ENCODE measurements at places on chromosomes 3 and 15.

GRCh38 chr15:38254051-38254883, 1.6 kb downstream of the SPRED1 start:
- DNase-seq, result no peak

DNA sequence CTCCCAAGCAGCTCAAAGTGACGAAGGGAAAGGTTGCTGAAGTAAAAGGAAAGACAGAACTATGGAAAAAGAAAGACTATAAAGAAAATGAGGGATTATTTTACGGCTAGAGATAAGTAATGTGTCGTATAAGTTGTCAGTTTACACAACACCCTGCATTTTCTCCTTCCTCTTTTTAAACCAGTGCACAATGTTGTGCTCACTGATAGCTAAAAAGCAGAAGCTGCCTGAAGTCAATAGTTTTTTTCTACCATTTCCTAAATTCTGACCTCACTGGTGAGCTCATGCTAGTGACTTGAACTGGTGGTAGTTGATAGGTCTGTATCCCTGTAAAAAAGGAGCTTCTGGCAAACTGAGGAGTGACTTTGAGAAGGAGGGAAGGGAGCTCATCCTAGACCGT, 368.6 kb upstream of the GBE1 start:
- DNase-seq, result no peak

DNA sequence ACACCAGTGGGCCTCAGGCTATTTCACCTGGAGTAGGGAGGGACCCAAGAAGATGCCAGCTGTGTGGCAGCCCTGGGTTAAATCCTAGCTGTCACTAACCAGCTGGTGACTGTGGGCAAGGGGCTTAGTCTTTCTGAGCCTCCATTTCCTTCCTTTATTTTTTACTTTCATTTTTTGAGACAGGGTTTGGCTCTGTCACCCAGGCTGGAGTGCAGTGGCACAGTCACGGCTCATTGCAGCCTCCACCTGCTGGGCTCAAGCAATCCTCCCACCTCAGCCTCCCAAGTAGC, 108.0 kb upstream of the SMAD3 start:
- DNase-seq, result no peak

- DNase-seq, result no peak
Measured at GRCh38 chr3:196552253-196552652, 16.1 kb downstream of the WDR53 start.

- DNase-seq, result no peak
Measured at GRCh38 chr15:57692709-57693108, 13.8 kb upstream of the POLR2M start.

GRCh38 chr15:59764775-59765174, 75.7 kb upstream of the BNIP2 start:
- no peak for DNase-seq

DNA sequence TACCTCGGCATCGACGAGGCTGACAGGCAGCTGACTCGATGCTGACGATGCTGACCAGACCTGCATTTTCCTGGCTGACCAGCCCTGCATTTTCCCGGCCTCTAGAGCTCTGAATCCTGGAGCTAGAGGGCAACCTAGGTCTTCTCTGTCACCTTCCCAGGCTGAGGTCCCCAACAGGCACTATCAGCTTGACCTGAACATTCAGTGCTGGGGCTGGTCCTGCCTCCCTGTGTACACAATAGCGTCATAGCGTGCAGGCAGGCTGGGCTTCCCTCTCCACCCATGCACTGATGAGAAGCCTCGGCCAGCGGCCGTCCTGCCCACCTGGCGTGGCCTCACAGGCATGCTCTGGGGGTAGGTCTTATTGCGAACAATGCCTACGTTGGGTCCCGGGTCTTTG, 62.3 kb upstream of the SNRPA1 start:
- no peak for DNase-seq

DNA sequence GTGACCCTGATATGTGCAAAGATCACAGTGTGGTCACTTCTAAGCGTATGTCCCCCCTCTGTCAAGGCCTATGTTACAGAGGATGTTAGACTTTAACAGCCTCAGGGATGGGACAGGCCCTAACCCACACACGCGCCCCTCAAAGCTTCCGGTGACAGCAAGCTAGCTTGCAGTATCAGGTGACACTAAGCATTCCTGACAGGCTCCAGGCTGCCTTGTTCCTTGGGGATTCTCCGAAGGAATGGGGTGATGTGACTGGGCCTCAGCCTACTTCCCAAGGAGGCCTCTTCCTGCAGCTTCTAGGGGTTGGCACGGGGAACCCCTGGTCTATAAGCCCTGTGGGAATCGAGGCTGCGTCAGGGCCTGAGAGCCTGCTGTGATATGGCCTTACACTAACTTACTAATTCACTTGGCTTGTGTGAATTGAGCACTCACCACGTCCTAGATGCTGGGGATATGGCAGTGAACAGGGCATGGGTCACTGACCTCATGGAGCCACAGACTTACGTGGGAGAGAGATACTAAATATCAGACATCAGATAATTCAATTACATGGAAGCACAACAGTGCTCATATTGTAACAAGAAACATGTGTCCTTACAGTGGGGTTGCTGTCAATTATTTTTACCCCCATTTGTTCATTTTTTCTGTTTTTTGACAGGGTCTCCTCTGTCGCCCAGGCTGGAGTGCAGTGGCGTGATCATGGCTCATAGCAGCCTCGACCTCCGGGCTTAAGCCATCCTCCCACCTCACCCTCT, 11.4 kb upstream of the SPTBN5 start:
- DNase-seq, result no peak

- DNase-seq, result no peak
Measured at GRCh38 chr3:117549716-117550115, 840.1 kb downstream of the TUSC7 start.

DNA sequence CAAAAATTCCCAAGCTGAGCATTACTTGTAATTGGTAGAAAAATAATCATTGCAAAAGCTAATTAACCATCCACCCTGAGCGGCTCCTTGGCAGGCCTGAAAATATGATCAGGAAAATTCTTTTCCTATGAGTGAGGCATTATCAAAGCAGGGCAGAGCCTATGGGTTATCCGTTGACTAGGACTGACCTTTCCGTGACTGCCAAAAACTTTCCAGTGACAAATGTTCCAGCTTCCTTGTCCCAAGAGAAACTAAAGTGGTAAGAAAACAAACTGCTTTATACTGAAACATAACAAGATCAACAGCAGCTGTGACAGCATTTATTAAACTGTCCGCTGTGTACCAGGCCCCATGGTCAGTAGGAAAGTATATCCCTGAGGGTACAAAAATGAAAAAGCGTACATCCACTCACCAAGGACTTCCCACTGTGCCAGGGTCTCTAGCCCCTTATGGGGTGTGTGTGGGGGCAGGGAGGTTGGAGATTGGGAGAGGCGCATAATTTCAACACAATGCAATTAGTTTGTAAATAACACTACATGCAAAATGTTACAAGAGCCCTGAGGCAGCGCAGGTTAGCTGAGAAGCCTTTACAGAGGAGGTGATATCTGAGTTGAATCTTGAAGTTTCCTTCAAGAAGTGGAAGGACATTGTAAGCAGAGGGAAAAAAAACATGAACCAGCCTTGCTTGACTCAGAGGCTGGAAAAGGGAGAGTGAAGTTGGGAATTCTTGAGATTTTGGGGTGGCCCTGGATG, 8.5 kb downstream of the LIPC start:
- no peak for DNase-seq

- DNase-seq, result no peak
Measured at GRCh38 chr3:43231276-43232000, 54.9 kb upstream of the SNRK start.

DNA sequence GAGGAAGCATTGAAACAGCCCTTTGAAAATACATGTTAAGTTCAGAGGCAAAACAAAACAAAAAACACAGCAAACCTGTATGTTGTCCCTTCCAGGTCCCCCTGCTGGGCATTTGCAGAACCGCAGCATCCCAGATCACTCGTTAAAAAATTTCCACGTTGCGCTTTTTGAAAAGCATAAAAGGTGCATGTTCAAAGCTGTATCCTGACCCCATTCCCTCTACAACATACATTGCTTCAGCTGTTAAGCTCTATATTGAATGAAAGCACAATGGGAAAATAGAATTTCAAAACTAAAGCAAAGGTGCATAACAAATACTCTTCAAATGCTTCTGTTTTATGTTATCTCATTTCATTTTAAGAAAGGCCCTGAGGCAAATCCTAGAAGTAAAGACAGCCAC, 328.3 kb downstream of the THSD4 start:
- peak; percentile 78 for DNase-seq

DNA sequence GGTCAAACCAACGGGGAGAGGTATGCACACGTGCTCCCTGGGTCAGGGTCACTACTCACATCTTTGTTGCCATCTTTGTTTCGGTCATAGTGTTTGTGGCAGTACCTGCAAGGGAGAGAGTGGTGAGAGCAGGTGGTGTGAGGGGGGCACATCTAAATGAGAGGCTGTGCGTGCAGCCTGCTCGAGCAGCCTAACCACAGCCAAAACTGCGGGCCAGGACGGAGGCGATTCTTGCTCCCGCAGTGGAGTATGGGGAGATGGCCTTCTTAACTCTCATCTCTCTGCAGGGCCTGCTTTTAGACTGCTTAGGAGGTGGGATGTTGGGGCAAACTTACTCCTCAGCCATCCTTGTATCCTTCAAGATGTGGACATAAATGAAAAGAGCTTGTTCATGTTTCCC, 6.9 kb upstream of the PLA2G4F start:
- DNase-seq, result no peak

- no peak for DNase-seq
Measured at GRCh38 chr3:177473184-177473583, 275.9 kb upstream of the TBL1XR1 start.

GRCh38 chr3:125177746-125178145, 34.8 kb downstream of the SLC12A8 start:
- DNase-seq, result no peak

- no peak for DNase-seq
Measured at GRCh38 chr3:143122608-143123352, 3.2 kb downstream of the CHST2 start.

DNA sequence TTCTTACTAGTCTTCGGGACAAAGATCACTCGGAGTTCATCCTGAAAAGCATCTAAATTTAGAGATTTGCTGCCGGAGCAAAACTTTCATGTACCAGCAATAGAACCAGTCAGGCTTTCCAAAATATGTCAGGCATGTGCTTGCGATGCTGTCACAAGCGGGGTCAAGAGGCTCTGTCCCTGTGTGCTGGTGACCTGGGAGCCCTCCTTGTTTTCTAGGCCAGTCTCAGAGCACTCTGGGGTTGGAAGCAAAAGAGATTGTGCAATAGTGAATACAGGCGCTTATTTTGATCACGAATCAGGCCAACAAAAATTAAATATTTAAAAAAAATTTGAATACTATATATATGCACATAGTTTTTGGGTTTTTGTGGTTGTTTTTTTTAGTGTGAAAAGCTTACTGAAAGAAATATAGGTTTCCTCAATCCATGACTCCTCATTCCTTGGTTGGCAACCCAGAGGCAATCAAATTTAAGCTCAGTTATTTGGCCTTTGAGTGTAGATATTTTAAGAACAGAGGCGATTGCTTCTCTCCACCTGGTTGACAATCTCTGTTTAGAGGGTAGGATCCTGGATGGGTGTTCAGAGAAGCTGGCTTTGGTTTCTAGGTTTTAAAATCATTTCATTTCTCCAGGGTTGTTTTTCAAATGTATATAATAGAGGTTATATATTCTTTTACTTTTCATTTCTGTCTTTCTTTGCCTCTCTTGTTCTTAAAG, 8.4 kb upstream of the KLHL24 start:
- peak; percentile 75 for DNase-seq

DNA sequence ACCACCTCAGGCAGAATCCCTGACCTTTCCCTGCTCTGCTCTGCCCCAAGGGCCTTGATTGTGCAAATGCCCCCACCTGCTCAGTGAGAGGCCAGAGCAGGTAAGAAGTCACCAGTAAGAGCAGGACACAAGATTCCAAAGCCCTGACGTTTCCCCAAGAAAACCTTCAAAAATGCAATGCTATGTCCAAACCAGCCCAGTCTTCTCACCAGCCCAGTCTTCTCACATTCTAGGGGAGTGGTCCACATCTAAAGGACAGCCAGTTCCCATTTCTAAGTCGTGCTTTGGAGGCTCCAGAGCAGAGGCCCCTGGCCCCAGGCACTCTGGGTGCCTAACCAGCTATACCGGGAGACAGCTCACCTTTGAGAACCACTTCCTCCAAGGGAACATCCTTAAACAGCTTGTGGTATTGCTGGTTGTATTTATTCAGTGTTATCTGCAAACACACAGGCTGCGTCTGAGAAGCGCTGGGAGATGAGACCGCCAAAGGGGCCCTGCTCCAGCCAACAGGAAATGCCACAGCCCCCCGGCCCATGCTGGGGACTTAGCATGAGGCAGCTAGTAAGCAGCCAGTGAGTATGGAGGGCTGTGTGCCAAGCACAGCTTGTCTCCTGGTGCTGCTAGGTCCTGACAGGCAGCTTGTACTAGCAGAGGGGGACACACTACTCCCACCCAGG, 29.3 kb downstream of the GRAMD2A start:
- peak; percentile 58 for DNase-seq

GRCh38 chr3:12643010-12643380, 20.9 kb downstream of the RAF1 start:
- DNase-seq, result no peak

- DNase-seq, result no peak
Measured at GRCh38 chr3:152899306-152899705, 64.4 kb downstream of the P2RY1 start.

DNA sequence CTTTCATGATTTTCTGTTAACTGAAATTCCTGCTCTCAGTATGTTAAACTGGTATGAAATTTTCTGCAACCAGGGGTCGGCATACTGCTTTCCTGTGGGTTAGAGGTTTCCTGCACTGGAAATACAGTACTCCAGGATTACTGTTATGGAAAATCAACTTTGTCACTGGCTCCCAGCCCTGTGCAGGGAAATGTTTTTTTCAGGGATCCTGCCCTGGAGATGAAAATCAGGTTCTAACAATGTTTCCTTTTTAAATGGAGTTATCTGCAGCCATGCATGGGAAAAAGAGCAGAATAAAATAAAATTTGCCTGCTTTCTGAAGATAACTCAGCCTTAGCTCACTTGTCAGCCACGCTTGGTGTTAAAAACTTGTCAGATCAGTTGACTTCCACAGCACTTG, 220.4 kb downstream of the IL5RA start:
- DNase-seq, result no peak

DNA sequence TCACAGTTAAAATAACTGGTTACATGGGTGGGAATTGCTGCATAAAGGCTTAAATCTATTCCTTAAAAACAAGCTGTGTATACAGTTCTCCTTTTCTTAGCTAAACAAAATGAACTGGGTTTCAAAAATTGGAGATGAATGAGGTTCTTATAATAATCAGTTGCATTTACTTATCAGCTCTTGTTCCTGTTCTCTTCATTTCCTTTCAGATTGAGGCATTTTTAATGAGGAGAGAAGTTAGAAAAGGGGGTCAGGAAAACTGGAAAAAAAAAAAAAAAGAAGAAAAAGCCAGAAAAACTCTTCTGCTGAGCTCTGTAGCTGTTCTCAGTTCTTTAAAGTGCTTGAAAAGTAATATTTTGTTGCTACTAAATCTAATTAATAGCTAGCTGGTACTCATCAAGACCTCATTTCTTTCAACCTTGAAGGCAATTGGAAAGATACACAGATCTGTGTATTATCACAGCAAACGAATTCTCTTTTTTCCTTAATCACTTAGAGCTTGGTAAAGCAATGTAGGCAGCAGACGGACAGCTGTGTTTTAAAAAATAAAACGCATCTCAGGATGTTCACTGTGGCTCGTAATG, 32.2 kb downstream of the PTPRG start:
- no peak for DNase-seq
